ENCODE measurements at places on chromosomes 2 and 18. TPM values are rescaled to one million over a fixed set of nuclear protein-coding genes. Genes with fewer than 3 reads are reported as not detected.

SF3B1 gene
- total RNA-seq = 156 TPM

KRTCAP3 gene
- total RNA-seq = 62.9 TPM

GCG gene
- total RNA-seq = not detected

RGPD3 gene
- total RNA-seq = not detected

MOGAT1 gene
- 0.35 TPM for total RNA-seq

LCT gene
- not detected for total RNA-seq

WNT10A gene
- total RNA-seq = 1.2 TPM

FAM228A gene
- not detected for total RNA-seq

GBX2 gene
- not detected for total RNA-seq

GPN1 gene
- total RNA-seq = 45.1 TPM

LYG2 gene
- not detected for total RNA-seq

HOXD13 gene
- not detected for total RNA-seq

DNA sequence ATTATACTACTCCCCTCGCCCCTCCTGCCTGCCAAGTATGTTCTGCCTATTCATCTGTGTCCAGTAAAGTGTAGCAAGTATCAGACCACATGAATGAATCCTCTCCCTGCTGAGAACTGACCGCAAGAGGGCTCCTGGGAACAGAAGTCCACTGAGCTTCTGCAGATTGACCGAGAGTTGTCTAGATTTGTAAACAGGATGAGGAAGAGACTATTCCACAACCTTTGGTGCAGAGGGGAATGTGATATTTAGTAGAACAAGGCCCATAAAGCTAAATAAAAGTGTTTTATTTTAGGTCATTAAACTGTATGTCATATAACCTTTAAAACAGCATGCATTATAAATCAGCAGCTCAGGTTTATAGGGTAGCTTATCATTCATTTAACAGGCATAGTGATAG lies 377.0 kb downstream of the DCC start:
- DNase-seq = peak; percentile 0

- DNase-seq = no peak
Observed at GRCh38 chr2:138602166-138602460, 100.5 kb downstream of the SPOPL start.

GRCh38 chr2:13240061-13240460 lies 523.3 kb downstream of the TRIB2 start:
- DNase-seq = no peak

DNA sequence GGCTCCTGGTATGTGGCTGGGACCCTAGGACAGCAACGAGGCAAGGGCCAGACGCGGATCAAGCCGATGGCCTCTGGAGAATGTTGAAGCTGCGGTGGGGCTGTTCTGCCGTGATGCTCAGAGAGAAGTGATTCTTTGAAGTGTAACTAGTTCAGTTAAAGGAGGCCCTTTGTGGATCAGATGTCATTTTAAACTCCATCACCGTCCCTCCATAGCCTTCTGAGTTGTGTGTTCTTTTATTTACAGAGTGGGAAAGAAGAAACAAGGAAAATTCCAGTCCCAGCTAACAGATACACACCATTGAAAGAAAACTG lies 403 bp downstream of the PNO1 start:
- DNase-seq = no peak

GRCh38 chr2:188238386-188238785 lies 53.3 kb upstream of the GULP1 start:
- DNase-seq = no peak

GRCh38 chr2:43127208-43127940 lies 99.0 kb downstream of the ZFP36L2 start:
- peak; percentile 41 for DNase-seq

DNA sequence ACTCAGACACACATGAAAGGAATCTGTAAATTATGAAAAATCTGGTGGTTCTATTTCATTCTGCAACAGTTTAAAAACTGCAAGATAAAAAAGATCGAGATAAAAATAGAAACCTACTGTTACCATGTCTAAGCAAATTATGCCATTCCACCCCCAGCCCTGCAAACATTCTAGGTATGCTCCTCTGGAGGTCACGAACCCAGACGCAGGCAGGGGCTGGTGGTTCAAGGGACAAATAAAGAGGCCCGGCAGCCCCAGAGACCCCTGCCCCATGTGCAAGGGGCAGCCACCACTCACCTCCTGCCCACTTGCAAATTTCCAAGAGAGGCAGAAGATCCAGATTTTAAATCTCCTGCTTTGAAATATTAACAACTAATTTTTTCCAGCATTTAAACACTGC lies 210.5 kb downstream of the ANAPC1 start:
- DNase-seq = no peak

DNA sequence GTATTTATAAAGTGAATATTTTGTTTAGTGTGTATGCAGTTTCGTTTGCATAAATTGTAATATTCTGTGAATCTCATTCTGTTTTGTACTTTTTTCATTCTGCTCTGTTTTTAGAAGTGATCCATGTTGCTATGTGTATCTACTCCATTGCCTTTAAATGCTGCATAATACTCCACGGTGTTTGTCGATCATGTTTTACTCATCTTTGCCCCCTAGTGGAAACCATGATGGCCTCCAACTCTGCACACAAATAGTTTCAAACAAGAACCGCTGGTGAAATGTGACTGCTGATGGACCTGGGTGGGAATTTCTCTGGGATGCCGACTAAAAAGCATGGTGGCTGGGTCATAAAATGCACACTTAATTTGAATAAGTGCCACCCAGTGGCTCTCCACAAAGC lies 32.0 kb upstream of the SKOR2 start:
- DNase-seq = no peak

DNA sequence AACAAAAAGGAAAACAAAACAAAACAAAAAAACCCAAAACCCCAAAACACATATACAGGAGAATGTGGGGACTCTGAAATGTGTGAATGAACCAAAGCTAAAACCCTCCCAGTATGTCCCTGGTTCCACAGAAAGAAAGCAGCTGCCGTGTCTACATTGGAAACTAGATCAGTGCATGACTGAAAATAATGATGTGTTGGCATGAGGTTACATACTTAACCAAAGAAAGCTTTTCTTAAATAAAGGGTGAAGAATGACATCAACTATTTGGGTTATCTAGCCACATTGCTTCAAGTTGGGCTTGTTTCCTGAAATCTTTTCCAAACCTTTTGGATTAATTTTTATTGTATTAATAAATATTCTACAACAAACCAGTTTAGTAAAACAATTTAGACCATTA lies 91.9 kb upstream of the FN1 start:
- no peak for DNase-seq

DNA sequence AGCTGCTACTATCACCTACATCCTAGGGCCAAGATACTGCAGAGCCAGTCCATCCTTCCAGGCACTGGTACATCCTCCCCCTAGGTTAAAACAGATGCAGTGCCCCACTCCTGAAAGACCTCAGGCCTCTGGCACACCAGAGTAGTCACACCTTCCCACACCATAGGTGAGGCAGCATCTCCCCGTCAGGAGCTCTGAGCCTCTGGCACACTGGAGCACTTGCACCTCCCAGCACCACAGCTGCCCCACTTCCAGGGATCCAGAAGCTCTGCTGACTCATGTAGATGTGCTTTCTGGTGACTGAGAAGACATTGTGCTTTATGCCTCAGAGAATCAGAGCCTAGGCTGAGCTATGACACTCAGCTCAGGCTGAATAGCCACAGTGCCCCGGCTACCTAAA lies 138.4 kb upstream of the COL3A1 start:
- DNase-seq = no peak

- no peak for DNase-seq
Observed at GRCh38 chr2:165576409-165577154, 107.1 kb downstream of the CSRNP3 start.

DNA sequence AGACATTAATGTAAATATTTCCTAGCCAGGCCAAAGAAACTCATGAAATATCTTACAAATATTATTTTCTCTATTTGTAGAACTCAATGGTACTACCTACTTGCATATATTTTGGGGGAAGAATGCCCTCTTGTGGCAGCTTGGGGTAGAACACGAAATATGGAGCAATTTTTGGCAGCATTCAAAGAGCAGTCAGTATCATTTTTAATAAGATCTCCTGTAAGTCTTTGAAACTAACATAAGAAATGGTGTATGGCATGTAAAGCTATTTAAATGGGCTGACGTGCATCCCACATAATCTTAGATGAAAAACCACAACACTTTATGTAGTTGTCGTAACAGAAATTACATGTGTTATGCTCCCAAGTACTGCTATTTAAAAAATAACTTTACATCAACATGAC lies 62.3 kb upstream of the CCDC195 start:
- DNase-seq = peak; percentile 75

DNA sequence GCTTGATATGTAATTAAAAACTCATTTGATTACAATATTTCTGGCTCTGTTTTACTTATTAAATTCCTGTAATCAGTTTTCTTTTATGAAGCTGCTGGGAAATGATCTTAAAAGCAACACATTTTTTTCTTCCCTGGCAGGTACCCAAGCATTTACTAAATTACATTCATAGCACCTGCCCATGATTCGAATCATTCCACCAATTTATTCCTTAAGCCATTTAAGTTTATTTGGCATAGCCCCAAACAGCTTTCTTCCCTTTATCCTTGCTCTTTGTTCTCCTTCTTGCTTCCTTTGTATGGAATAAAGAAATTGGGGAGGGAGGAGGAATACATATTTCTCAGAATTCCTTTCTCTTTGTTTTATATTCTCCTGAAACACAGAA lies 241.3 kb downstream of the AGPS start:
- DNase-seq = no peak

DNA sequence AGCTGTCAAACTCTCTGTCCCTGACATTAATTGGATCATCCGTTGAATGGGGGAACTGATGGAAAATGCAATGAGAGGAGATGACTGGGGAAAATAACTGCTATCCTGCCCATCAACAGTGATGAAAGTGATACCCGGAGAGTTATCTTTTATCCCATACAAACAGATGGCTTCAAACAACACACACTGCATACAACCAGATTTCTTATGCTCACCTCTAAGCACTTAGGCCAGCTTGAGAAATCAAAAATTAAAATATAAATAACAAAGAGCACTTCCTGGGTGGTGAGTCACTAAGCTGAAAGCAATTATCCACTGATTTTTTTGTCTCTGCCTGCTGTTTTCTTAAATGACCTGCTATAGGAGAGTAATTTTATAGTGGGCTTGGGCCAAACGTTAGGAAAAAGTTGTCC lies 237.6 kb upstream of the RGPD4 start:
- DNase-seq = no peak

DNA sequence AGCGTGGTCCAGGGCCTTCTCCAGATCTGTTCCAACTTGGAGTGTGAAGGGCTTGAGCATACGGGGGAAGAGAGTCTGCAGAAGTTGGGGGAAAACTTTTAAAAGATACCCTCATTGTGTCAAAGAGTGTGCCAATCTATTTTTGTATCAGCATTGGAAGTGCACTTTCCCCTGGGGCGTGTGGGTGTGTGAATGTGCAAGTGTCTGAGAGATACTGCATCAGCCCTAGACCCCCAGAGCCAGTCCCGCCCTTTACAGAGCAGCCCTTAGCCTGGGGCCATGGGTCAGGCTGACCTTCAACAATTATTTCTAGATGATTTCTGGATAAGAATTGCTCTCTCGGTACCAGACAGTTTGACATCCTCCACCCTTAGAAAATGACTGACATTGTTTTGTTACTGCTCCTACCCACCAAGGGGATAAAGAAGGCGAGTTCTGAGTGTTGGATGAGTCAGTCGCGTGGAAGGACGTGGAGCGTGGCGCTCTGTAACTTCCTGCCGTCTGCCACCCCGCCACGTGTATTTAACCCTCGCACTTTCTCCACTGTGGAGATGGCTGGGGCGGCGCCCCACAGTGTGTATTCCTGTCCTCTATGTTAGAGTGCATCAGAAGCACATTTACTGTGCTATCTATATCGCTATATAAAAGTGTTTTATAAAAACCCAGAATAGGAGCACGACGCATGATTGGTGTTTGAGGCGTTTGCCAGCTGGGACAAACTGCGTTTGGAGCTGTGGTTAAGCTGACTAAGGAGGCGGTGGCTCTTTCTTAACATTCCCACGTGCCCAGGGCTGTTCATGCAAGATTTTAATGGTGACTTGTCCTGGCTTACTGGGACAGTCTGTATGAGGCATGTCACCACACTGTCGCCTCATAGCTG lies 122.6 kb downstream of the CABLES1 start:
- DNase-seq = no peak

GRCh38 chr2:180077295-180077906 lies 70.3 kb upstream of the CWC22 start:
- no peak for DNase-seq

DNA sequence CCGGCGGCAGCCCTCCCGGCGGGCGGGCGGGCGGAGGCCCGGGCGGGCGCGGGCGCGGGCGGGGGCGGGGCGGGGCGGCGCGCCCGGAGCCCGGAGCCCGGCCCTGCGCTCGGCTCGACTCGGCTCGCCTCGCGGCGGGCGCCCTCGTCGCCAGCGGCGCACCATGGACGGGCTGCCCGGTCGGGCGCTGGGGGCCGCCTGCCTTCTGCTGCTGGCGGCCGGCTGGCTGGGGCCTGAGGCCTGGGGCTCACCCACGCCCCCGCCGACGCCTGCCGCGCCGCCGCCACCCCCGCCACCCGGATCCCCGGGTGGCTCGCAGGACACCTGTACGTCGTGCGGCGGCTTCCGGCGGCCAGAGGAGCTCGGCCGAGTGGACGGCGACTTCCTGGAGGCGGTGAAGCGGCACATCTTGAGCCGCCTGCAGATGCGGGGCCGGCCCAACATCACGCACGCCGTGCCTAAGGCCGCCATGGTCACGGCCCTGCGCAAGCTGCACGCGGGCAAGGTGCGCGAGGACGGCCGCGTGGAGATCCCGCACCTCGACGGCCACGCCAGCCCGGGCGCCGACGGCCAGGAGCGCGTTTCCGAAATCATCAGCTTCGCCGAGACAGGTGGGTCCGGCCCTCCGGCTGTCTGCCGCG lies at the start of gene INHBB:
TSS of gene INHBB (plus strand) at position 111 of the 641 bp plus-strand sequence. CDS start at position 164, 53 bp downstream.
- no peak for DNase-seq

- DNase-seq = no peak
Observed at GRCh38 chr2:61029533-61029932, 11.5 kb upstream of the PUS10 start.

DNA sequence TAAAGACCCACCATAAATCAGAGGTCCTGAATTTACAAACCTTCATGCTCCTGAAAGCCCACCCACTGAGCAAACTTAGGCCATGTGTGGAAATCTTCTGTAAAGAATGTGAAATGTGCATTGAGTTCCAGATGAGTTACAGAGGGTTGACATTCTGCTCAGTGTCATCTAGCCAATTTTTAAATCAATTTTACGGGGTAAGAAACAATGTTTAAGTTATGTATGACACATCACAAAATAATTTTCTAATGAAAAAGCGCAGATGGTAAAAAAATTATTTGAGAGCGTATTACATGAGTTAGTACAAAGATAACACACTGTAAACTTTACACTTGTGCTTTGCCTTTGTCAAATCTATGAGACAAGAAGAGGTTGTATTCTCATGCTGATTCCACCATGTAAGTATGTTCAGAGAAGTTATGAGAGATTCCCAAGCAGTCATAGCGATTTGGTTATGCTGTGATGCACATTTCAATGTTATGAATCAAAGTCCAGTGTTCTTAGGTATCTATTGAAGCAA lies 446.3 kb downstream of the ADCYAP1 start:
- DNase-seq = no peak

DNA sequence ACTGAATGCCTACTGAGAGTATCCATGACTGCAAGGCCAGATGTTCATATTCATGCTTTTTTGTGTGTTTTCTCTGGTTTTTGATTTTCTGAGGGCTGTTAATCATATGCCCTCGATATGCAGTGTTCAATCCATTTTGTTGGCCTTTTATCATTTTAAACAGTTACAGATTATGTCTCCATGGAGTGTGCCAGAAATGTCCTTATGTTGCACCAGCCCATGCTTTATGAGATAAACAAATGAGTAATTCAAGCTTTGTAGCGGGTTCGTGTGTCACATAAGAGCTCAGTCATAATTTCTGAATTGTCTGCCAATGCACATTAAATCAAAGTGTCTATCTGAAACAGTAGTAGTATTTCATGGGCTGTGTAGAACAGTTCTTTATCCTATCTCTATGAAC lies 583.0 kb downstream of the THSD7B start:
- no peak for DNase-seq

All from PC-9 (cell line).